ENCODE measurements at places on chromosomes 7 and 10. TPM values are rescaled to one million over a fixed set of nuclear protein-coding genes. Genes with fewer than 3 reads are reported as not detected.

Gene C10orf67
- total RNA-seq: not detected

Gene CYP3A4
- total RNA-seq: not detected

Gene CALML3
- not detected for total RNA-seq

Gene ITGB8
- 24.7 TPM for total RNA-seq

Gene STK31
- 0.94 TPM for total RNA-seq

Gene PALD1
- total RNA-seq: 10.7 TPM

Gene VWDE
- total RNA-seq: 0.21 TPM

Gene EGFR
- 72.4 TPM for total RNA-seq

Gene PNLIPRP1
- total RNA-seq: 0.94 TPM

GRCh38 chr10:13853854-13854253, 267.1 kb downstream of the PRPF18 start:
- H3K4me3 ChIP-seq: no peak overlapping the region
- no peaks in the 10 kb centered on the region for H3K36me3 ChIP-seq
- H3K27me3 ChIP-seq: no peaks in the 10 kb centered on the region
- DNase-seq: no peak

GRCh38 chr10:98436704-98437103, 10.0 kb downstream of the HPS1 start:
- no peaks in the 10 kb centered on the region for H3K4me1 ChIP-seq
- peaks cover 12% of the 10 kb centered on the region for H3K36me3 ChIP-seq
- H3K27me3 ChIP-seq: no peaks in the 10 kb centered on the region
- no peak for DNase-seq
- H3K27ac ChIP-seq: no peak overlapping the region
- no peak overlapping the region for H3K4me3 ChIP-seq

- no peak overlapping the region for H3K27ac ChIP-seq
- DNase-seq: no peak
- H3K4me3 ChIP-seq: no peak overlapping the region
- no peaks in the 10 kb centered on the region for H3K27me3 ChIP-seq
- no peaks in the 10 kb centered on the region for H3K36me3 ChIP-seq
These were observed 26.1 kb downstream of the FAM53B start for GRCh38 chr10:124717911-124718741.

GRCh38 chr7:84073186-84073875, 121.3 kb downstream of the SEMA3A start:
- H3K36me3 ChIP-seq: no peaks in the 10 kb centered on the region
- no peak overlapping the region for H3K27ac ChIP-seq
- H3K4me1 ChIP-seq: no peaks in the 10 kb centered on the region

GRCh38 chr7:128878226-128879105, 15.8 kb downstream of the ATP6V1F start:
- H3K36me3 ChIP-seq: no peaks in the 10 kb centered on the region
- no peak overlapping the region for H3K4me3 ChIP-seq
- no peaks in the 10 kb centered on the region for H3K27me3 ChIP-seq
- no peaks in the 10 kb centered on the region for H3K4me1 ChIP-seq

DNA sequence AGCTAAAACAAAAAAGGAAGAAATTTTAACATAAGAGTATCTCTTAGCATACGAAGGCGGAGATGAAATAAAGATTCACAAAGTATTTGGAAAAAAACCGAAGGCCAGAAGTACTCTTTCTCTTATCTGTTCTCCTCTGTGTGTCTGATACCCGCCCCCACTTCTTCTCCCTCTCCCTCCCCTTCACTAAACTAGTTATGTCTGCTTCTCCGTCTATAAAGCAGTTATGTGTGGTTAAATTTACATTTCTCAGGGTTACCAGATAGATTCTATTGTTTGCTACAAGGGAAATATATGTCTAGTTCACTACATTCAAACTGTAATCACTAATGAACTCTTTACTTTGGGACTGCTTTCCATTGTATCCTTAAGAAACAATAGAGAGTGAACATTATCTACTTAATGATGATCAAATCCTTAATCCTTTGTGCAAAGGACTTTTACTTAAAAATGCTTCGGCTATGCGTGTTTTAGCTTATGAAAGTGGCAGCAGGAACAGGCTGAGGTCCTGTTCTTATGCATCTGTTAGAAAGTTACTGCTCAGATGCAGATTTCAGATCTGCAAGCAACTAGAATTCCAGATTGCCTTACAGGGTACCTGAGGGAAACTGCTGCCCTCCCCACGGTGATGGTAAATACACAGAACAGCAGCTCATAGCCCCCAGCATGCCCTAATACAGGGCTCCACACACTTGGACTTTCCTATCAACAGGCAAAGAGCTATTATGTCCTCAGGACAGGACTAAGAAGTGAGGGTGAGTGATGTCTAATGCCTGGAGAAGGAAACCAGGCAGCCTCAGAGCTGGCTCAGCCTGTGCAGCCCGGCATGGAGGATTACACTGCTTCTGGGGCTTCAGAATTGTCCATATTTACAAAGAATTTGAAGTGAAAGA, 273.3 kb downstream of the FZD1 start:
- no peaks in the 10 kb centered on the region for H3K36me3 ChIP-seq
- H3K4me1 ChIP-seq: no peaks in the 10 kb centered on the region
- no peak for DNase-seq
- H3K27me3 ChIP-seq: no peaks in the 10 kb centered on the region
- H3K4me3 ChIP-seq: no peak overlapping the region

DNA sequence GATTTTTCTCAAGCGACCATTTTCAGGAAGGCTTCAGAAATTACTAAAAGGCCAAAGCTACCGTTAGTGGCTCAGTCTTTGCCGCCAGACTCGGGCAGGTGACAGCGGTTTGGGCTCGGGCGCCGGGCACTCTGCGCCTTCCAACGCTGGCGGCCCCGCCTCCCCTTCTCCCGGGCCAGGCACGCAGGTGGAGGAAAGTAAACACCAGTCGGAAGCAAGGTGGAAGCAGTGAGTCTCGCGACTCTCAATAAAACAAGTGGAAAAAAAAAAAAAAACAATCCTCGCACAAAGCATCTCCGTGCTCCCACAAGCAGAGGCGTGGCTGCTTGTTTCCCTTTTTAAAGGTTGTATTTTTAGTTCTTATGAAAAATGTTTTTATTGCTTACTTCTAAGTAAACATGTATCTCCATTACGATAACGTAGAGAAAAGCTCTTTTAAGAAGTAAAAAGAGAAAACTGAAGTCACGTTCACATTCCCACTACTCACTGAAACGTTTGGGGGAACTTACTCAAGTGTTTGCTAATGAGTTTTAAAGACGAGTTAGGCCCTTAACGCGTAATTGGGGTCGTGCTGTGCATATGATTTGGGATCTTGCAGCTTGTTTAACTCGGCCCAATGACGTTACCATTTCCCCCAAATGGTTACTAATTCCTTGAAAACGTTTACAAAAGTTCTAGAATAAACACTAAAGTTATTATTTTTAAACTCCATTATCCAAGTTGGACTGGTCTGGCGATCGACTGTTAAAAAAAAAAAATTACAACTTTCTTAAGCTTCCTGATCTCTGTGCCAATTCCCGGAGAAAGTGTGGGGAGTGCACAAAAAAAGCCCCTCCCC, 864 bp downstream of the CDCA7L start:
- no peak overlapping the region for H3K27ac ChIP-seq
- no peaks in the 10 kb centered on the region for H3K4me1 ChIP-seq
- H3K4me3 ChIP-seq: no peak overlapping the region
- H3K36me3 ChIP-seq: no peaks in the 10 kb centered on the region
- DNase-seq: no peak

- no peaks in the 10 kb centered on the region for H3K36me3 ChIP-seq
- peak overlapping the region; percentile 70 for H3K27ac ChIP-seq
- peaks cover 3% of the 10 kb centered on the region for H3K4me1 ChIP-seq
- H3K27me3 ChIP-seq: no peaks in the 10 kb centered on the region
- peak overlapping the region; percentile 22 for H3K4me3 ChIP-seq
These were observed 16.7 kb upstream of the SUN1 start for GRCh38 chr7:815284-816216.

DNA sequence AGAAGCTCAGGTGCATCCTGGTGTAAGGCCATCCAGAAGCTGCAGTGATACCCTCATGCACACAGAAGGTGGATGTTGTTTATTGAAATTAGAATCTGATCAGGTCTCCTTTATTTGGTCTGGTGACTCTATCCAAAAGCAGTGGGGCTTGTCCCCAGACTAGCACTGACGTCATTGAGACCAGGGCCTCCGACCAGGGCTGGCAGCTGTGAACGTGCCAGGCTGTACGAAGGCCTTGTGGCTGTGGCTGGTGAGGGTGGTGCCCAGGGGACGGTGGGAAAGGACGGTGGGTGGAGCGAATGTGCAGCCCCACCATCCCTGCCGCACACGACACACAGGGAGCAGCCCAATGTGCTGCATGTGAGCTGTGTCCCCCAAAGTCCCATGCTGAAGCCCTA, 160.0 kb downstream of the ADARB2 start:
- DNase-seq: no peak
- no peaks in the 10 kb centered on the region for H3K36me3 ChIP-seq
- H3K4me3 ChIP-seq: no peak overlapping the region

DNA sequence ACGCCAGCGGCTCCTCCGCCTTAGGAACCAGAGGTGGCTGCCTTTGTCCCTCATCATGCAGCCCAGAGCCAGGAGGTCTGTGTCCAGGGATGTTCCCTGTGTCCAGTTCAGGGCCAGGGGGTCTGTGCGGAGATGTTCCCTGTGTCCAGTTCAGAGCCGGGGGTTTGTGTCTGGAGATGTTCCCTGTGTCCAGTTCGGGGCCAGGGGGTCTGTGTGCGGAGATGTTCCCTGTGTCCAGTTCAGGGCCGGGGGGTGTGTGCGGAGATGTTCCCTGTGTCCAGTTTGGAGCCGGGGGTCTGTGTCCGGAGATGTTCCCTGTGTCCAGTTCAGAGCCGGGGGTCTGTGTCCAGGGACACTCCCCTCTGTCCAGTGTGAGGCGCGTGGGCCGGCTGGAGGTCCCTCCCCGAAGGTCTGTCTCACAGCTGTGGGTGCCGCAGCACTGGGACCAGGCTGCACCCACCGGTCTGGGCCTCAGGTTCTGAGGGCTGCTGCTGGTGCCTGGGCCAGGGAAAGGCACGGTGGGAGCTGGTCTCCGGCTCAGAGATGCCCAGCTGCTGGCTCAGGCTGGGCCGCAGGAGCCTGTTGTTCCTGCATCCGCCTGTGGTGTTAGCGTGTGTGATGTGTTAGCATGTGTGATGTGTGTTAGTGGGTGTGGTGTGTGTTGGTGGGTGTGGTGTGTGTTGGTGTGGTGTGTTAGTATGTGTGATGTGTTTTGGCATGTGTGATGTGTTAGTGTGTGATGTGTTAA, 67.9 kb upstream of the CFAP46 start:
- H3K4me1 ChIP-seq: no peaks in the 10 kb centered on the region
- H3K27ac ChIP-seq: no peak overlapping the region
- no peak for DNase-seq

DNA sequence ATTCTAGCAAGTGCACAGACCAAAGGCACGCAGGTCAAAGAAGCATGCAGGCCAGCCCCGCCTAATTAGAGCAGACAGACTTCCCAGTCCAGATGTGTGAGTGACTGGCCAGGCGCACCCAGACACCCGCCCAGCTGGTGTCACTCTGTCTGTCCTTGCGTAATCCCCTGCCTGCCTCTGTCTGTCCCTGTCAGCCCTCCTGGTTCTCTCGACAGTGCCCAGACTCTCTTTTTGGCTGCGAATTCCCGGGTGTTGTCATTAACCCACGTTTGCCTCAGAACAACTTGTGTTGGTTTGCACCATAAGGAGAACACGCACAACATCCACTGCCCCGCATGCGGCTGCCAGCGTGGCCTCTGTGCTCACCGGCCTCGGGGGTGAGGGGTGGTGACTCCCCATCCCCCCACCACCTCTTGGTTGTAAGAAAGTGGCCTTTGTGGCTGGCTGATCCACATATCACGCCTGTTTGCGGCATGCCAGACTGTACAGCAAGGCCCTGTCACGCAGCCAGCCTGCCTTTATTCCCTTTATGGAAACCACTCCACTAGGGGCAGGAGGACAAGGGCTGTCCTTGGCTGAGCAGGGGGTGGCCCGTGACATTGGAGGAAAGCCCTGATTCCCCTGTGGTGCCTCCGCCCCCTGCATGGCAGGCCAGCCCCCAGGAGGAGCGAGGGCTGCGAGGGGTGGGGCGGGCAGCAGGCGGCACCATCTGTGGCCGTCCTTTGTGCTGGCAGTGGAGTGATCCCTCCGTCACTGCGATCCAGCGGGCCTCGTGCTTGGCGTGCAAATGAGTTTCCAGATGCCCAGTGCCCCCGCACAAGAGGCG, 72.8 kb upstream of the PPIF start:
- no peaks in the 10 kb centered on the region for H3K36me3 ChIP-seq
- H3K4me3 ChIP-seq: no peak overlapping the region
- peak overlapping the region; percentile 29 for H3K27ac ChIP-seq
- no peaks in the 10 kb centered on the region for H3K27me3 ChIP-seq

- no peaks in the 10 kb centered on the region for H3K4me1 ChIP-seq
- no peaks in the 10 kb centered on the region for H3K27me3 ChIP-seq
- peak overlapping the region; percentile 87 for H3K4me3 ChIP-seq
These were observed 729 bp upstream of the TAF3 start for GRCh38 chr10:7817576-7817975.

DNA sequence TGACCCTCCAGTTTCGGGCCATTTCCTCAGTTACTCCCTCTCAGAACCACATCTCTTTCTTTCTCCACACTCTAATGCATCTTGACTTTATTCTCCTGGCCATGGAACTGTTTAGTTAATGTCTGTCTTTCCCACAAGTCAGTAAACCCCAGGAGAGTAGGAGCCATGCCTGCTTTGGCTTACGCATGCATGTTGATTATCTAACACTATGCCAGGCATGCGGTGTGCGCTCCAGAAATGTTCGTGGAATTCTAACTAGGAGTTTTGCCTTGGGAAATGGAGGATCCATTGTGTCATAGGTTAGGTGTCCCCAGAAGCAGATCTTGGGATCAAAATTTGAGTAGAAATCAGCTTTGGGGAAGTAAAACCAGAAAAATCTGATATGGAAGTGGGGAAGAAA, 308.9 kb downstream of the GRID1 start:
- DNase-seq: no peak
- H3K4me1 ChIP-seq: peaks cover 2% of the 10 kb centered on the region
- no peaks in the 10 kb centered on the region for H3K36me3 ChIP-seq
- no peaks in the 10 kb centered on the region for H3K27me3 ChIP-seq
- H3K4me3 ChIP-seq: no peak overlapping the region

GRCh38 chr10:35641676-35642034, 441 bp downstream of the FZD8 start:
- DNase-seq: no peak
- no peaks in the 10 kb centered on the region for H3K36me3 ChIP-seq
- H3K4me3 ChIP-seq: peak overlapping the region; percentile 79

DNA sequence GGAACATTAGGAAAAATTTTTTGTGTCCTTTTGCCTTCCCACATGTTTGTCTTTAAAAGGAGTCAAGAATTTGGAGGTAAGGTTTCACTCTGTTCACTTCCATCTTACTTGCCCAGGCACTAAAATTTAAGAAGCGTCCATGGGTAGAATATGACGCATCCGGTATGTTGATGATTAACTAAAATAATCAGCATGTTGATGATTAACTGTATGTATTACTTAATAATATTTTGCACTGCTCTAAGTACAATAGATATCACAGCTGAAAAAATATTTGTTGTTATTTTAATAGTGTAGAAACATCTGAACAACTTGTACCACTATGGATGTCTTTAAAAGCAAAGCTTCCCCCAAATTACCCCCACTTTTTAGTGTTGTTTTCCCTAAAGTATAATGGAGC, 11.5 kb downstream of the ANKRD22 start:
- no peak overlapping the region for H3K4me3 ChIP-seq
- no peaks in the 10 kb centered on the region for H3K36me3 ChIP-seq
- no peaks in the 10 kb centered on the region for H3K27me3 ChIP-seq
- DNase-seq: no peak

GRCh38 chr10:12196531-12197211, 683 bp downstream of the CDC123 start:
- H3K27me3 ChIP-seq: no peaks in the 10 kb centered on the region
- H3K4me1 ChIP-seq: no peaks in the 10 kb centered on the region
- no peak for DNase-seq
- peak overlapping the region; percentile 71 for H3K27ac ChIP-seq
- peak overlapping the region; percentile 79 for H3K4me3 ChIP-seq
- H3K36me3 ChIP-seq: no peaks in the 10 kb centered on the region
